Small intestine (tissue), 16 donors: ENCODE measurements at places on chromosomes 1 and 21. TPM values are rescaled to one million over a fixed set of nuclear protein-coding genes. Genes with fewer than 3 reads are reported as not detected.
A peak's percentile ranks its signal among the peaks of the same experiment; 100 is the strongest.

DNA sequence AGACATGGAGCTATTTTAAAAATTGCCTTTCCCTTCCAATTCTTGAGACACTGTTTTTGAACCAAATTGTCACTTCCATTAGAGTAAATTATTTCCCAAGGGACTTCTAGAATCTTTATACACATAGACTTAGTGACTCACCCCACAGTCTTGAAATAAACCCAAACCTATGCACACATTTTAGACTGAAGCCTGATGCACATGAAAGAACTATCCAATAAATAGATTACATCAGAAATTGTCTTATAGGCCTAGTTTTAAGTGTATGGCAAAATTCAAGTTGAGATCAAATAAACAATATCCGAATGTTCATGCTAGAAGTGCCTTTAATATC, 32.2 kb upstream of the ZNF326 start:
- no peaks in the 10 kb centered on the region for H3K27me3 ChIP-seq
- no peak overlapping the region for H3K27ac ChIP-seq
- H3K36me3 ChIP-seq, result no peaks in the 10 kb centered on the region
- no peaks in the 10 kb centered on the region for H3K4me1 ChIP-seq
- no peak for DNase-seq

GRCh38 chr21:40178726-40179125, 311.5 kb downstream of the PCP4 start:
- H3K4me3 ChIP-seq, result no peak overlapping the region
- no peaks in the 10 kb centered on the region for H3K4me1 ChIP-seq
- no peaks in the 10 kb centered on the region for H3K36me3 ChIP-seq
- DNase-seq, result no peak

DNA sequence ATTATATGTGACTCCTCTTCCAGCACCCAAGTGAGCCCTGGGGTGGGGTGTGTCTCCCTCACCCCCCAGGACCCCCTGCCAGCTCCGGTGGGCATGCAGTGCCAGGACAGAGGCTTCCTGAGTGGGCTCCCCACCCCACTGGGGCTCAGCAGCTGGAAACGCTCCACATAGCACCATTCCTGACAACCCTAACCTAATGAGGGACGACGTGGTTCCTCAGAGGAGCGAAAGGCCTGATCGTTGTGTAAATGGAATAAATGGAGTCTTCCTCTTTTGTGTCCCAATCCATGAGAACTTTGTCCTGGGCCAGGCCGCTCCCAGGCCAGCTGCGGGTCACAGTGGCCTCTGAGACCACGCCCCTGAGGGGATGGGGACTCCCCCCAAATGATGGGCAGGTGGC, 1.8 kb upstream of the TSPEAR start:
- DNase-seq, result no peak
- no peaks in the 10 kb centered on the region for H3K36me3 ChIP-seq
- H3K27ac ChIP-seq, result no peak overlapping the region

DNA sequence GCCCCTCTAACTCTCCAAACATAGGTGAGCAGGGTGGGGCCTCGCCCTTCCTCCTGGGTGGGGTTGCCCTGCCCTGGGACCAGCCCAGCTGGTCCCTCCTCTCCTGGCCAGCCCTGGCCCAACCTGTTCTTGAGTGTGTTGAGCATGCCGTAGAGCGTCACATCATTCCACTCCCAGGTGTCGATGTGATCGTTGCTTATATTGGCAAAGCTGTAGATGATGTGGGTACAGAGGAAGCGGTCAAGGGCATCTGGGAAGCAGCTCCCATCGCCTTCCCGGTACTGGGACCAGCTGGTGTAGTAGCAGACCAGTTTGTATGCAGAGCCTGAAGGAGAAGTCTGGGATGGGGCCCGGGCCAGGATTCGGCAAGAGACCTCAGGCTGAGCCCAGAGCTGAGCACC, 1.4 kb downstream of the CHI3L1 start:
- no peaks in the 10 kb centered on the region for H3K36me3 ChIP-seq
- no peaks in the 10 kb centered on the region for H3K4me1 ChIP-seq
- DNase-seq, result no peak
- no peaks in the 10 kb centered on the region for H3K27me3 ChIP-seq
- no peak overlapping the region for H3K4me3 ChIP-seq

- peak overlapping the region; percentile 75 for H3K27ac ChIP-seq
- no peak overlapping the region for H3K4me3 ChIP-seq
- H3K27me3 ChIP-seq, result no peaks in the 10 kb centered on the region
- peaks cover 17% of the 10 kb centered on the region for H3K4me1 ChIP-seq
These were observed 2.7 kb downstream of the POU2F1 start for GRCh38 chr1:167223144-167224103.

DNA sequence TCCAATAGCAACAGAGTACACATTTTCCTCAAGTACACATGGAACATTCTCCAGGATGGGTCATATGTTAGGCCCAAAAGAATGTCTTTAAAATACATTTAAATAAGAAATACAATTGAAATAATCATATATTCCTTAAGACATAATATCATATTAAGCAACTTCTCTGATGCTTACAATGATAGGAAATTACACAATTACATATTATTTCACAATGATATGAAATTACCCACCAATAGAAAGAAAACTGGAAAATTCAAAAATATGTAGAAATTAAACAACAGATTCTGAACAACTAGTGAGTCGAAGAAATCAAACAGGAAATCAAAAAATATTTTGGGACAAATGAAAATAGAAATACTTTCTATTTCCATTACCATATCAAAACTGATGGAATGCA, 45.6 kb downstream of the FLVCR1 start:
- no peak overlapping the region for H3K4me3 ChIP-seq
- H3K27ac ChIP-seq, result no peak overlapping the region
- H3K27me3 ChIP-seq, result no peaks in the 10 kb centered on the region
- no peaks in the 10 kb centered on the region for H3K4me1 ChIP-seq
- DNase-seq, result no peak

DNA sequence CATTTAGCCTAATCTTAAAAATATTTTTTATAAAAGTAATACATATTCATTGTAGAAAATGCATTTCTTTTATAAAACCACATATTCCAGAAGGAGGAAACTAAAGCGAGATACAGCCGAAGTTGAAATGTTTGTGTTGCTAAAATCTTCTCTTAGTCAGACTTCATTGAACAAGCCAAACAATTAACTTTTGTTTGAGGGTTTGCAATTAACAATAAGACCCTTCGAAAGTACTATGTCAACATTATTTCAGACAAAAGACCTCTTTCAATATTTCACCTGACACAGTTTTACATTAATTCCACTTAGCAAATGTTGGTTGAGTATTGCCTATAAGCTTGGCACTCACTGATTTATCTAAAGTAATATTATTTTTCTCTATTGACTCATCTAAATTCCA, 354.0 kb upstream of the ADAMTS5 start:
- no peaks in the 10 kb centered on the region for H3K4me1 ChIP-seq
- H3K36me3 ChIP-seq, result no peaks in the 10 kb centered on the region
- H3K4me3 ChIP-seq, result no peak overlapping the region
- no peak for DNase-seq
- no peaks in the 10 kb centered on the region for H3K27me3 ChIP-seq

- no peaks in the 10 kb centered on the region for H3K27me3 ChIP-seq
- no peaks in the 10 kb centered on the region for H3K4me1 ChIP-seq
- DNase-seq, result no peak
- H3K27ac ChIP-seq, result no peak overlapping the region
These were observed 22.2 kb upstream of the PRSS38 start for GRCh38 chr1:227793079-227793947.

DNA sequence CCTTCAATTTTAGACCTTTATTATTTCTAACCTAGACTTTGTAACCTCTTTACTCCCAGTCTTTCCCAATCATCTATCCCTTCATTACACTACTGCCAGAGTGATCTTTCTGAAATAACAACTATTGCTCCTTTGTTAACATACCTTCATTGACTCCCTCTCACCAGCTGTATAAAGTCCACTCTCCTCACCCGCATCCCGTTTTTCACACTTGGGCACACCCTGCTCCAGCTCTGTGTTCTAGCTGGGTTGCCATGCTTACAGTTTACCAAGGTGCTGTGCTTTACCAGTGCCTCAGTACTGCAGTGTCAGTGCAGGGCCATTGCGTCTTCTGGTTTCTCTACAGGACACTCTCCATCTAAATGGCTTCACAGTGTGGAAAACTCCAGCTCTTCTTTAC, 148.2 kb downstream of the NFIA start:
- no peak overlapping the region for H3K27ac ChIP-seq
- peak; percentile 85 for DNase-seq
- no peak overlapping the region for H3K4me3 ChIP-seq

DNA sequence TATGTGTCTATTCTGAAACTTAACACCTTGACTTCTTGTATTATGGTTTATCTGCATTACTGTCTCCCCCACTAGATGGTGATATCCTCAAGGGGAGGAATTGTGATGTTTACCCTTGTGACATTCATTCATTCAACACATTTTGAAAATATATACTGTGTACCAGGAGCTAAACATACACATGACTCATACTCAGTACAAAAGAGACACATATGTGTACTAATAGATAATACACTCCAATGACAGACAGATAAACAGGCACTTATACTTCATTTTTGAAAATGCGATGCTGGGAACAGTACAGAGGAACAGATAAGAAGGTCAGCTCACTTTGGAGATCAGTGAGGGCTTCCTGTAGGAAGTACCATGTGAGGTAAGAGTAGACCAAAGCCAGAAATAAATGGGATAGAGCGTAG, 8.9 kb upstream of the RAB3GAP2 start:
- no peak for DNase-seq
- no peaks in the 10 kb centered on the region for H3K27me3 ChIP-seq
- H3K4me3 ChIP-seq, result no peak overlapping the region
- no peak overlapping the region for H3K27ac ChIP-seq
- no peaks in the 10 kb centered on the region for H3K4me1 ChIP-seq
- H3K36me3 ChIP-seq, result no peaks in the 10 kb centered on the region

GRCh38 chr1:42017259-42017658, 98.5 kb upstream of the HIVEP3 start:
- no peak overlapping the region for H3K27ac ChIP-seq
- no peak overlapping the region for H3K4me3 ChIP-seq
- H3K4me1 ChIP-seq, result no peaks in the 10 kb centered on the region
- no peaks in the 10 kb centered on the region for H3K27me3 ChIP-seq
- no peak for DNase-seq

SLAMF7 gene
- 12.2 TPM for polyA plus RNA-seq

NLRP3 gene
- 0.89 TPM for polyA plus RNA-seq

GPR52 gene
- polyA plus RNA-seq, result not detected

WNT9A gene
- polyA plus RNA-seq, result 0.27 TPM

TIE1 gene
- 0.81 TPM for polyA plus RNA-seq

TNFSF4 gene
- 0.81 TPM for polyA plus RNA-seq
